ENCODE measurements at places on chromosomes 16 and 17.

DNA sequence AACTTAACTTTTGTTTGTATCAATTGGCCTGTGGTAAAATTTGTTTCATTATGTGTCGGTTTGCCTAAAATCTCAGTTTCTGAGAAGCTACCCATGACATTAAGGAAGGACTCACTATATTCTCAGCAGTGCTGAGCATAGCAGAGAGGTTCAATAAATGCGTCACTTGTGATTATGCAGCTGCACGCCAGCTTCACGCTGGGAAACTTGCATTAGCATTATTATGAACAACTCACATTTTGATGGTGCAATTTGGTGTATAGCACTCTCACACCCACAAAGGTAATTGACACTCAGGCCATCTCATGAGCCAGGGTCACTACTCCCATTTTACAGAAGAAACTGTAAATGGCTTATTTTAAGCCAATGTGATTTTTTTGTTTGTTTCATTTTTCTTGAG, 80.6 kb upstream of the SALL1 start:
- no peak for DNase-seq

- no peak for DNase-seq
These were observed 38.8 kb downstream of the NUP88 start for GRCh38 chr17:5380491-5381135.

DNA sequence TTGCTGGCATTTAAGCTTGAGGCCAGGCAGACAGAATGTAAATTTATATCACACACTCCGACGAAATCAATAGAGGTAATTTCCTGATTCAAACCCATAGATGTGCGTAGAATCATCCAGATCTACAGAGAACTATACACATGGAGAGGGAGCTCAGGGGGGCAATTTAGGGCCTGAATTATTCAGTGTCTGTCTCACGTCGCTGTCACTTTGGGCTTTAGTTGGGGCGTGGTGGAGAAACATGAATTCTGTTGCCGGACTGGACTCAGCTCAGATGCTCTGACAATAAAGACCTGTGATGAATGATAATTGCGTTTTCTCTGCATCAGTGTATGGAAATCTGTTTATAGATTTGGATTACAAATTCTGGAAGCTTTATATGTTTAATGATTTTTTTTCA, 32.5 kb upstream of the HS3ST2 start:
- no peak for DNase-seq

DNA sequence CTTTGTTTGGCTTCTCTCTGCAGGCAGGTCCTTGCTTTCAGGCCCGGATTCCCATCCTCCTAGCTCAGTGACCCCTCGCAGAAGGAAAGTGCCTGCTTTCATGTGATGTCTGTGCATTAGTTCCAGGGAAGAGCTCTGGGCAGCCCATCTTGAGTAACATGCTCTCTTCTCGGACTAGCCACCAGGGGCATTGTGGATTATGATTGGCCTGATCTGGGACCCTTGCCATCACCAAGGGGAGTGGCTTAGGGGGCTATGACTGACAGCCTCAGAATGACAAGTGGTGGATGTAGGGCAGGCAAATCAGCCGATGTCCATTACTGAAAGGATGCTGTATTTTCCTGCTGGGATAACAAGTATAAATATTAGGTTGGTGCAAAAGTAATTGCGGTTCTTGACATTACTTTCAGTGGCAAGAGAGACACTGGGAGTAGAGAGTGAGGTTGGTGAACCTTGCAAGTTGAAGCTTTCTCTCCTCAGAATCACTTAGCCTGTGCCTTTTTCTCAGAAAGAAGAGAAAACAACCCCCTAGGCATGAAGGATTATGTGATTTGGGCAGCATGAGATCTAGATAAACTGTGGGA, 71.5 kb upstream of the MPHOSPH6 start:
- DNase-seq = peak; percentile 46

DNA sequence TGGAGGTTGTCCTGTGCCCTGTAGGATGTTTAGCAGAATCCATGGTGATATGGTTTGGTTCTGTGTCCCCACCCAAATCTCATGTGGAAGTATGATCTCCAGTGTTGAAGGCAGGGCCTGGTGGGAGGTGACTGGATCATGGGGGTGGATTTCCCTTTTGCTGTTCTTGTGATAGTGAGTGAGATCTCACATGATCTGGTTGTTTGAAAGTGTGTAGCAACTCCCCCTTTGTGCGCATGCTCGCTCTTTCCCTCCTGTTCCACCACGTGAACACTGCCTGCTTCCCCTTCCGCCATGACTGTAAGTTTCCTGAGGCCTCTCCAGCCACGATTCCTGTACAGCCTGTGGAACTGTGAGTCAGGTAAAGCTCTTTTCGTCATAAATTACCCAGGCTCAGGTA, 61.9 kb downstream of the ARHGAP17 start:
- DNase-seq = no peak

DNA sequence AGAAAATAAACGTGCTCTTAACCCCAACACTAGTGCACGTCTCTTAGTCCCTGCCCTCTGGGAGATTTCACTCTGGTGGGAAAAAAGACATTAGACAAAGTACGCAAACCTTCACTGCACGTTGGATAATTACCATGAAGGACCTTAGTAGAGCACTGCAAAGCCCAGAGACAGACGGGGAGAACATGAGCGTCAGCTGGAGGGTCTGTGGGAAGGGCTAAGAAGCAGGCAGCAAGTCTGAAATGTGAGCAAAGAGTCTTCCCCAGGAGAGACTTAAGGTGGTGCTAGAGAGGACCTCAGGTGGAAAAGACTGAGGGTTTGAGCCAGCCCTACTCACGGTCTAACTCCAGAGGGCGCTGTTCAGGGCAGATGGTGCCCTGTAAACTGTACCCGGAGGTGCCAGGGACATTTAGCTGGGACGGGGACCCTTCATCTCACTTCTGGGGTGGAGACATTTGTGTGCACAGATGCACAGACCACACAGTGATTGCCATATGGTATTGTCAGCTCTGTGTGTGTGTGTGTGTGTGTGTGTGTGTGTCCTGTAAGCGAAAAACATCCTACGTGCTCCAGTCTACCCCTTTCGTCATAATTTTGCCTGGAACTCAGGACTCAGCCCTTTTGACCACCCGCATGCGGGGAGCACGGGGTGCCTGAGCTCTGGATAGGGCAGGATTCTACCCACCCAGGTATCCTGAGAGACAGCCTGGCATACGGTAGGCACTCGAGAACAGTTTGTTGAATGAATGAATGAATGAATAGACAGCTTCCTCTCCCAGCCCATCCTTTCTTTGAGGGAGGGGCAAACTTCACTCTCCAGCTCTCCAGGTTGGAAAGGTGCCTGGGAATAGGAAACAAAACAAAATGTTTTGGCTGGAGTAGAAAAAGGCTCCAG, 10.1 kb upstream of the STAC2 start:
- DNase-seq = peak; percentile 95

GRCh38 chr16:22034503-22034902, 26.6 kb downstream of the MOSMO start:
- DNase-seq = no peak

GRCh38 chr16:47611042-47611441, 149.9 kb downstream of the PHKB start:
- DNase-seq = no peak

- no peak for DNase-seq
These were observed 19.8 kb downstream of the IL4R start for GRCh38 chr16:27333549-27333948.

DNA sequence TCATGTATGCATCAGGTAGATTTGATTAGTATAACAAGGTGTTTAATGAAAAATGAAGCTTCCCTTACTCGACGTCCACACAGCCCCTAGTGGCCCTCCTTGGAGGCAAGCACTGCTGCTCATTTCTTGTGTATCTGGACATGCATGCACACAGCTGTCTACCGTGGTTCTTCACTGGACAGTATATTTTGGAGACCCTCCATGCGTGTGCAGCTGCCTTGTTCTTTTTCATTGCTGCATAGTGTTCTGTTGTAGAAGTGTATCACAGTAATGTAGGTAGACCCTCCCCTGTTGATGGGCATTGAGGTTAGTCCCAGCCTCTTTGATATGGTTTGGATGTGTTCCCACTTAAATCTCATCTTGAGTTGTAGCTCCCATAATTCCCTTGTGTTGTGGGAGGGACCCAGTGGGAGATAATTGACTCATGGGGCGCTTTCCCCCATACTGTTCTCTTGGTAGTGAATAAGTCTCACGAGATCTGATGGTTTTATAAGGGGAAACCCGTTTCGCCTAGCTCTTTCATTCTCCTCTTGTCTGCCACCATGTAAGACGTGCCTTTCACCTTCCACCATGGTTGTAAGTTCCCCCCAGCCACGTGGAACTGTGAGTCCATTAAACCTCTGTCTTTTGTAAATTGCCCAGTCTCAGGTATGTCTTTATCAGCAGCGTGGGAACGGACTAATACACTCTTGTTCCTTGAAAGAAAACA, 6.3 kb downstream of the CMIP start:
- DNase-seq = no peak

- peak; percentile 83 for DNase-seq
These were observed 30.6 kb downstream of the IL21R start for GRCh38 chr16:27432558-27432957.

- no peak for DNase-seq
These were observed 495.5 kb upstream of the ZFHX3 start for GRCh38 chr16:73543331-73543969.

- peak; percentile 49 for DNase-seq
These were observed 9.9 kb downstream of the ZDHHC1 start for GRCh38 chr16:67406111-67406971.

DNA sequence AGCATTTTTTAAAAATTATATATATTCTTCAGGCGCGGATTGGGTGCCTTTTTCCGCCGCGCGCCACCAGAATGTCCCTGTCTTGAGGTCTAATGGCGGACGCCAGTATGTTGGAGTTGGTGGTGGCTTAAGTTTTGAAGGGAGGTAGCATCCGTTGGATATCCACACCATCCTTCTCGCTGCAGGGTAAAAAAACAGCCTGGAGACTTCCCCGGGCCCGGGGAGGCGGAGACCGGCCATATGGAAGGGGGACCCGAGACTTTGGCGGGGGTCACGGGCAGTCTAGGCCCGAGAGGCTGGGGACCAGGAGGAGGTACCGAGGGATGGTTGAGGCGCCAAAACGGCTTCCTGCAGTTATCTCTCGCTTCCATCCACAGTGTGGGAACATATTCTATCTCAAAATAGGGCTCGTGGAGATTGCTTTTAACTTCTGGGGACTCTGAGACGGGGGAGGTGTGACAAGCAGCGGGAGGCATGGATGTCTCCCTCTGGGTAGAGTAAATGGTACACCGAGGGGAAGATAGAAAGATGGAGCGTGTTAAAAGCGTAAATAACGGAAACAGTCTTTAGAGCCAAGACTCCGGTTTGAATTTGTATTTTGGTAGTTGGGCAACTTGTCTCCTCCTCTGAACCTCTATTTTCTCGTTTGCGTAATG, at the start of gene SF3B3:
Gene SF3B3, plus strand, starts transcription at position 74 of the 656 bp plus-strand sequence. CDS start 2,841 bp downstream, outside the sequence.
- peak; percentile 79 for DNase-seq

- no peak for DNase-seq
These were observed at the start of gene UNC13D for GRCh38 chr17:75843577-75844529. Gene UNC13D (minus strand): TSS chr17:75844404. CDS start chr17:75844337, 67 bp downstream.

DNA sequence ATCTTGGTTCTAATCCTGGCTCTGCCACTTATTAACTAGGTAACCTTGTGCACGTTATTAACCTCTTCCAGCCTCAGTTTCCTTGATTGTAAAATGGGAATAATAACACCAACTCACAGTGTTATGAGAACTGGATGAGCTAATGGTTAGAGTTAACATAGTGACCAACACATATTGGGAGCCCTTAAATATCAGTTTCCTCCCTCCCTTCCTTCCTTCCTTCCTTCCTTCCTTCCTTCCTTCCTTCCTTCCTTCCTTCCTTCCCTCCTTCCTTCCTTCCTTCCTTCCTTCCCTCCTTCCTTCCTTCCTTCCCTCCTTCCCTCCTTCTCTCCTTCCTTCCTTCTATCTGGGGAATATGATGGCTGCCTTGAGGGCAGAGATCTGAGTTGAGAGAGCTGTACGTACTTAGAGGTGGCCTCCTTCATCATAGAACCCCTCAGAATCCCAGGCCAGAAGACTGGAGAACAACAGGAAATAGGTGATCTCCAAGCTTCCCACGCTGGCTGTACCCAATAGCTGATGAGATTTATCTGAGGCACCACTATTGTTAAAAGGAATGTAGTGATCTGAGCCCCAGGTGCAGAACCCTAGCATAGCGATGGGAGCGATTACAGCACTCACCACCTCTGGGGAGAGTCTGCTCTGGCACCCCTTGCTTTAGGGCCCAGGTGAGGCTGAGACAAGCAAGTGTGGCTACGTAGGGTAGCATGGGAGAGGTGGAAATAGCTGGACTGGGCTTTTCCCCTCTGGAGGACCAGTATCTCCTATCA, 26.2 kb downstream of the CCR7 start:
- DNase-seq = peak; percentile 67

DNA sequence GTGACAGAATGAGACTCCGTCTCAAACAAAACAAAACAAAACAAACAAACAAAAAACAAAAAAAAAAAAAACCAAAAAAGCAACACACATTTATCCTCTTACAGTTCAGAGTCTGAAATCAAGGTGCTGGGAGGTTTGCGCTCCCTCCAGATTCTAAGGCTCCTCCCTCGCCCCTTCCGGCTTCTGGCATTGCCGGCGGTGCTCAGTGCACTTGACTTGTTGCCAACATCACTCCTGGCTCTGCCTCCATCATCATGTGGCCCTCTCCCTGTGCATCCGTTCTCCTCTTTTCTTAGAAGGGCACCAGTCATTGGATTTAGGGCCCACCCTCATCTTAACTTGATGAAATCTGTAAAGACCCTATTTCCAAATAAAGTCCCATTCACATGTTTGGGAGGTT, 73.8 kb downstream of the RBFOX3 start:
- DNase-seq = no peak

DNA sequence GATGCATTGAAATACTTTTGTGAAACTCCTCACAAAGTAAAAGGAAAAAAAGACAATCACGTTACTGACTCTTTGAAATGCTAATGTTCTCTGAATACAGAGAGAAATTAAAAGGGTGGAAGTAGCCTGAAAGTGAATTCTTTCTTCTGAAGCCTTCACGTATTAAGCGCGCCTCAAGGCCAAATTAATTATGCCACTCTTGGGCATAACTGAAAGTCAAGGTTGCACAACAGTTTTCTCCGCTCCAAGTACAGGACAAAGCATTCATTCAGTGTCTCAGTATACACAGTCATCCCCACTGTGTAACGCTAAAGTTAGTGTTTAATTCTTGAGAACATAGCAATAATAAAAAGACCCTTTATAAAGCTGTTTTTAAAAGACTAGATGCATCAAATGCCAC, 21.5 kb downstream of the PARN start:
- DNase-seq = no peak

- DNase-seq = peak; percentile 35
These were observed 1067.9 kb upstream of the EEF2KMT start for GRCh38 chr16:6165330-6165979.
